Mesothelial cell of epicardium (in vitro differentiated cells): ENCODE measurements at places on chromosomes 7 and 10. TPM values are rescaled to one million over a fixed set of nuclear protein-coding genes. Genes with fewer than 3 reads are reported as not detected.
A peak's percentile ranks its signal among the peaks of the same experiment; 100 is the strongest.

GRCh38 chr10:132149271-132149670 lies 37.5 kb upstream of the DPYSL4 start:
- DNase-seq, result no peak

GRCh38 chr10:1142596-1142995 lies 86.4 kb downstream of the WDR37 start:
- DNase-seq, result no peak

The GARIN1A gene
- 3.4 to 4.1 TPM (median 3.5 TPM) in 3 replicates for total RNA-seq

DNA sequence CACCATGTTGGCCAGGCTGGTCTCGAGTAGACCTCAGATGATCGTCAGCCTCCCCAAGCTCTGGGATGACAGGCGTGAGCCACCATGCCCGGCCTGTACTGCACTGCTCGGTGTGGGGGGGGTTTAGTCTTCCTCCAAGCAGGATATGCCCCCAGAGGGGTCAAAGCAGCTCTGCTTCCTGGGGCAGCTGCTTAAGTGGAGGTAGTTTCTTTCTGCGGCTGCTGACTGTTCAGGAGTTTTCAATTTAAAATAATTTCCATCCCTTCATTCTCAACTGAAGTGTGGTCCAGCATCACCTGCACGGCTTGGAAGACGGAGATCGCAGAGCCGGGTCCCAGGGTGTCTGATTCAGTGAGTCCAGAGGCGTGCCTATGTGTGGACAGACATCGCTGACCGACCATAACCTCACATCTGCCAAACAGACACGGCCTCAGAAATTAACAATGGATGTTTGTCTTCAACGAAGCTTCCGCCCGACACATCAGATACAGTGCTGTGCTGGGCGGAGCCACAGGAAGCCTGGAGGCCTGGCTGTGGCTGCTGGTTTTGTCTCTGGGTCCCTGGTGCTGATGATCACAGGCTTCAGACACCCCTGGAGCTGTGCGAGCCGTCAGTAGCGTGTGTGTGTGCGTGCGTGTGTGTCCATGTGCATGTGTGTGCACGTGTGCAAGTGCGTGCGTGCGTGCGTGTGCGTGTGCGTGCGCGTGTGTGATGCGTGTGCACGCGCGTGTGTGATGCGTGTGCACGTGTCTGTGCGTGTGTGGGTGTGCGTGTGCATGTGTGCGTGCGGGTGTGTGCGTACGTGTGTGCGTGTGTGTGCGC lies 226.5 kb upstream of the PITRM1 start:
- DNase-seq, result peak; percentile 34

GRCh38 chr10:105968666-105969065 lies 1195.8 kb downstream of the SORCS1 start:
- DNase-seq, result no peak

DNA sequence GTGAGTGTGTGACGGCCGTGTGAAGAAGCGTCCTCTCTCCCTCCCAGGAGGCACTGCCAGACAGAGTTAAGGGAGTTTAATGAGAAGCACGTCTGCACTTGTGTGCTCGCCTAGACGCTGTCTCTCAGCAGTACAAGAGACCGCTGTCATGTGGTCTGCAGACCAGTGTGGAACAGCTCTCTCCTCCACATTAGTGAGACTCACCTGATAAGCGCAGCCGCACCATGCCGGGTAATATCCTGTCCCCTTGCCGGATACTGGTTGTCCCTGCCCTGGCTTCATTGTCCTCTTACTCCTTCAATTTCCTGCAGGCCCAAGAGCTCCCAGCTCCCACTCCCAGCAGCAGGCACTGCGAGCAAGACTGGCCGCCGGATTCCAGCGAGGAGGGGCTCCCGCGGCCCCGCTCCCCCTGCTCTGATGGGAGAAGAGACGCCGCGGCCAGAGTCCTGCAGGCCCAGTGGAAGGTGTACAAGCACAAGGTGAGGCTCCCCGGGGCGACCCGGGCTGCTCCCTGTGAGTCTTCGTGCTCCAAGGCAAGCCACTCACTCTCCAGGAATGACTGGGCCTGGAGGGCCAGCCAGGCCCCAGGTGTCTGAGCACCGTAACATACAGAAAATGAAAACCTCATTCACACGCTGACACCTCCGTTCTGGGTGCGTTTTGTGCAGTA lies 33.5 kb upstream of the TTYH3 start:
- no peak for DNase-seq

The DKK1 gene
- total RNA-seq, result 12.7 to 13.3 TPM (median 13.0 TPM) in 3 replicates

DNA sequence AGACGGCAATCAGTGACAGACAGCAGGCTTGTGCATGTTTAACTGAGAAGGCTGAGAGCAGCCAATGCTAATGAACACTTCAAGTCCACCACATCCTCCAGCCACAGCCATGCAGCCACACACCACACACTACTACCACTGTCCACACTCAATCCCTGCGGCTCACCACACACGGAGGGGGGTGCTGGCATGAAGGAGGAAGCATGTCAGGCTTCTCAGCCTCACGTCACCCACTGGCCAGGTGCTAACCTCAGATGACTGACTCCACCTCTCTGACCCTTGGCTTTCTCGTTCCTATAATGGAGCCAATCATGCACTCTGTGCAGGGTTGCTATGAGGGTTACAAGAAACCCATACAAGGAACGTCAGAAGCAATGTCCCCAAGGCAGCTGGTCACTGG lies 165.4 kb upstream of the RNF32 start:
- DNase-seq, result no peak

DNA sequence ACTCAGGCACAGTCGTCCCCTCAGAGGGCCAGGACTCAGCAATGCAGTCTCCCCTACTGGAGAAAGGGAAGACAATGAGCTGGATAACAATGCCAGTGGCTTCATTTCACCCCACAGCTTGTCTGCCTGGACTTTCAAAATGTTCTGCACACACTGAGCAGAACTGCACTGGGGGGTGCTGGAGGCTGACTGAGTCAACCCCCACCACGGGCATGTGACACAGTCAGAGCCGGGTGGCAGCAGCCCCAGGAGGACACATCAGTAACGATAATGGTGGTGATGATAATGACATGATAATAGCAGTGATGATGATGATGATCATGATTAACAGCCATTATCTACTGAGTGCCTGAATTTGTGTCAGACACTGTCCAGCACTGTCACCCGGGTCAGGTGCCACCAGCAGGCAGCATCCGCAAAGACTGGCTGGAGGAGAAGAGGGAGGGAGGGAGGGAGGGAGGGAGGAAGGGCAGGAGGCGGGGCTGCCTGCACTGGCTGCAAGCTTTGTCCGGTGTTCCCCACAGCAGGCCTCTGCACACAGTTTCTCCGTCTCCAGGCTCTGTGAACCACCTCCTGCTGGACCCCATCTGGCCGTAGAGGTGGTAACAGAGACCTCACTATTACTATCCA lies 67.4 kb downstream of the PLXNA4 start:
- DNase-seq, result no peak

DNA sequence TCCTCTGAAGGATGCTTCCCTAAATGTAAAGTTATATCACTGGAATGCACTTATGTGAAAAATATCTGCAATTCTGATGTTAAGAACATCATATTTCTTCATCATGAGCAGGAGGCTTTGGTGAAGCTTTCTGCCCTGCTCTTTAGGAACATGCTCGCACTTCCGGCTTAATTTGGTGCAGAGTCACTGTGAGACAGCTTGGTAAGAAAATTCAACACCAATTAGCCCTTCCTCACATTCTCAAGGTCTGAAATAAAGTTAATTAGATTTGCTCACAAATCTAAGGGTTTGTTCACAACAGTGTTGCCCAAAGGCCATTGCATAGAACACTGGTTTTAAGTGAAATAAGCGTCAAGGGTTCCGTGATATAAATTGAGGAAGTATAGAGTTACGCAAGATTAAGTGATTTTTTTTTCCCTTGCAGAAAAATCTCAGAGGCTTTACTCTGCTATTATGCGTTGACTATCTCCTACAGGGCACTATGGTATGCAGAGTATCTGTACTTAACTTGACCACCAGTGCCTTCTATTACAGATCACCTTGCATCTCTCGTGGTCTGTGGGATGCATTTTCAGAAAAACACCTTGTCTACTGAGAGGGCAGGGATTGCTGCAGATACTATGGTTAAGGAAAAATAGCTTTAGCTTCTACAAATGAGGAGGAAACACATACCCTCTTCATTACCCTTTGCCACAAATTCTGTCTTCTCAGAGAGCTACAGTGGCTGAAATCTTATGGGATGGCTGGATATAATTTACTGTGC lies 953.9 kb downstream of the TYW1 start:
- no peak for DNase-seq

- no peak for DNase-seq
These were observed 265.9 kb upstream of the DGKB start for GRCh38 chr7:15168489-15168888.

- DNase-seq, result no peak
These were observed 195.1 kb downstream of the EXOC4 start for GRCh38 chr7:133448012-133448411.

GRCh38 chr10:77671594-77672252 lies 34.1 kb upstream of the KCNMA1 start:
- DNase-seq, result no peak

DNA sequence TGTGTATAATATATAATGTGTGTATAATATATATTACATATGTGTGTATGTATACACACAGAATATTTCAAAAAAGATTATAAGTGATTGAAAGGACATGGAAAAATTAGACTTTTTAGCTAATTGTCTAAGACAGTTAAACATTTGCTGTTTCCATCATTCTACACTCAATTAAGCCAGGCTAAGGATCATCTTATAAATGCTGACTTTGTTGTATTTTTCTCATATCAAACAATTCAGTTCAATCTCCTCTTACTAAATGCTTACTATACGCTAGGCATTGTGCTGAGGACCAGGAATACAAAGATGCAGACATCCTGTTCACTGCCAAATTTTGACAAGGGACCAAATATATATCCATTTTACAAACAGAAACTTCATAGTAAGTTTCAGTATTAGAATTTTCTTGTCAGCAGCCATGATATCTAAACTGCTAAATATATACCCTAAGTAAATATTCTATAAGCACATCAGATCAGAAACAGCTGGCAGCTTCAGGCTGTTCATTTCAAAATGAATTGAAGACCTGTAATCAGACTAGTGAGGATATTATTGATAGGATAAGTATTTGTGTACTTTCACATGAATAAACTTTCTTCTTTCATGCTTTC lies 10.3 kb upstream of the LRRN3 start:
- no peak for DNase-seq

GRCh38 chr10:124614003-124614659 lies 130.0 kb downstream of the FAM53B start:
- no peak for DNase-seq

- no peak for DNase-seq
These were observed 407.1 kb upstream of the PFKP start for GRCh38 chr10:2660276-2660675.

DNA sequence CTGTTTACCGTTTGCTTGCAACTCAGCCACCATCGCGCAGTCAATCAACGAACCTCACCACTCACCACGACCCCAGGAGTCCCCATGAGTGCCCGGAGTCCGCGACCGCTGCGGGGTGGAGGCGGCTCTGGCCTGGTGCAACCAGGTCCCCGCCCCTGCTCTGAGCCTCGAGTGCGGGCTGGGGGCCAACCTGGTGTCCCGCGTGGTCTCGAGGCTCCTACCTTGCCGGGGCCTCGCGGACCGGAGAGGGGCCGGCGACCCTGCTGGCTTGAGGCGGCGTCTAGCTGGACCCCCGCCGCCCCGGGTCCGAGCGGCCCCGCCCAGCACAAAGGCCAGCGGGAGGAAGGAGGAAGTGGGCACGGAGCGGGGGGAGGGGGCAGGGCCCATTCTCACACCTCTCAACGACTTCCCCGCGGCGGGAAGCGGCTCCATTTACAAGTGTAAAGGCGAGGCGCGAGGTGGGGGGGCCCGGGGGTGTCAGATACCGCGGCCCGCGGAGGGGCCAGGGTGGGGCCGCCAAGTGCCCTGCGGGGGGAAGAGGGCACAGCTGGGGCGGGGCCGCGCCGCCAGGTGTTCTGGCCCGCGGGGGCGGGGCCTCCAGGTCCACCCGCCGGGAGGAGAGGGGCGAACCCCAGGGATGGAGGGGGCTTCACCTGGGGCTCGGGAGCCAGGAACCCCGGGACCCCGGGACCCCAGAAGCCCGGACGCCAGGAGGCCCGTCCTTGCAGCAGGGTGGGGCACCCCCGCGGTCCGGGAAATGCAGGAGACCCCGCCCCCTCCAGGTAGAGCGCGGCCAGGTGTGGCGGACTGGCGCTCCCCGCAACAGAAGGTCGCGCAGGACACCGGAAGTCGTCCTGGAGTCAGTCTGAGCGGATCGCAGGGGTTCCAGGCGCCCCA lies 8.6 kb downstream of the CTBP2 start:
- DNase-seq, result no peak

GRCh38 chr10:101331956-101332355 lies 22.0 kb upstream of the BTRC start:
- no peak for DNase-seq

DNA sequence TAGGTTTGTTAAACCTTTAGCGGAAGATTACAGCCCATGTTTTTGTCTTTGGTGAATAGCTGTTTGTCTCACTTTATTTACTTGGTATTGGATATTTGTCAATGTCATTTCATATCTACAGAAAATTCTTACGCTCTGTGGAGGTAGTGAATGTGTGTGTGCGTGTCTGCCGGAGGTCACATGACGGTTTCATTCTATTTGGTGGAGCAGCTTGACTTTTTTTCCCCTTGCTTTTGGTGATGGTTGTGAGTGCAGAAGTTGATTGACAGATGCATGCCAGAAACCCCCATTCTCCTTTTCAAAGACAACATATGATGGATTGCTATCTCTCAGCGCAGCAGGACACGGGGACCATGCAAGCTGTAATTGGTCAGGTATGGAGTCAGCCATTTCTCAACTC lies at the start of gene POU6F2:
POU6F2 (plus strand) TSS at position 225 of the 400 bp plus-strand sequence; CDS start at position 270, 45 bp downstream.
- DNase-seq, result no peak

- no peak for DNase-seq
These were observed 42.5 kb downstream of the C7orf25 start for GRCh38 chr7:42869131-42870020.

DNA sequence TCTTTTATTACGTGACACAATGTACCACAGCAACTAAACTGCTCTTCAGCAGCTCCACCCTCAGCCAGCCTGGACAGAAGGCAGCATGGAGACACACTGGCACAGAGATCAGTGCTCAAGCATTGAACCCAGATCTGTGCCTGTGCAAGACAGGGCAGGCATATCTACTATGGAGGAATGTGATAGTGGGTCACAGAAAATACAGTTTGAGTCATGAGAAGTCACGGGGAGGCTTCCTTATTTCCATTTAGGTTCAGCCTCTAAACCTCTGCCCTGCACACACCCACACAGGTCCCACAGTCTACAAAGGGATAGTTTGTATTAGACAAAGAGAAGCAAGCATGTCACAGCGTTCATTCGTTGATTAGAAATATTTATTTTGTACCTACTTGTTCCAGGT lies 187.4 kb upstream of the AGR3 start:
- no peak for DNase-seq

- DNase-seq, result no peak
These were observed 100.8 kb upstream of the STK17A start for GRCh38 chr7:43481902-43482678.
